ENCODE measurements at places on chromosomes 13 and 19.

GRCh38 chr19:12763100-12763499 lies 11.5 kb downstream of the BEST2 start:
- DNase-seq = no peak

GRCh38 chr19:28296506-28296905 lies 916.4 kb downstream of the UQCRFS1 start:
- DNase-seq = no peak

DNA sequence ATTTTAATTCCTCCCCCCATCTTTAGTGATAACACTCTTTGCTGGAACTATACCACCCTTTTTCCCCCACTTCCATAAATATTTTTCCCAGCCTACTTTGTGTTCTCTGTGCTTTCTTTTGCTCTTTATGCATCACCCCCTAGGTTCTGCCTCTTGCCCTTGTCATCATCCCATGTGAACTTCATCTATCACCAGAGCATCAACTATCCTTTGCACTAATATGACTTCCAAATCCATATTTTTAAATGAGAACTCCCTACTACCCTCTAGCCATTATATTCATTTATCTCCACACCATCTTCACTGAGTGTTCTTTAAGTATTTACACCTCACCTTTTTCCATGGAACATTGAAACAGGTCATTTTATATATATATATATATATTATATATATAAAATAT lies 452.7 kb downstream of the FOXO1 start:
- DNase-seq = no peak

DNA sequence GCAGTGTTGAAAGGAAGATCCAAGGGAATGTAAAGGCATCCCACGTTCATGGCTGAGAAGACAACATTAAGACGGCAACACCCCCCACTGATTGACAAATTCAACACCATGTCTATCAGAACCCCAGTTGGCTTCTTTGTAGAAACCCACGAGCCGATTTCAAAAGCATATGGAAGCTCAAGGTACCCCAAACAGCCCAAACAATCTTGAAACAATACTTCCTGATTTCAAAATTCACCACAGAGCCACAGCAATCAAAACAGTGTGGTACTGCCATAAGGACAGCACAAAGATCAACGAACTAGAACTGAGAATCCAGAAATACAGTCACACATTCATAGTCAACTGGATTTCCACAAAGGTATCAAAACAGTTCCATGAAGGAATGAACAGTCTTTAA lies 6.2 kb downstream of the MIER2 start:
- DNase-seq = no peak

- no peak for DNase-seq
Observed at GRCh38 chr13:42039457-42039945, 8.9 kb upstream of the DGKH start.

GRCh38 chr13:64810750-64811149 lies 2419.4 kb downstream of the PCDH9 start:
- DNase-seq = no peak

- DNase-seq = no peak
Observed at GRCh38 chr13:68160466-68160865, 930.3 kb upstream of the PCDH9 start.

DNA sequence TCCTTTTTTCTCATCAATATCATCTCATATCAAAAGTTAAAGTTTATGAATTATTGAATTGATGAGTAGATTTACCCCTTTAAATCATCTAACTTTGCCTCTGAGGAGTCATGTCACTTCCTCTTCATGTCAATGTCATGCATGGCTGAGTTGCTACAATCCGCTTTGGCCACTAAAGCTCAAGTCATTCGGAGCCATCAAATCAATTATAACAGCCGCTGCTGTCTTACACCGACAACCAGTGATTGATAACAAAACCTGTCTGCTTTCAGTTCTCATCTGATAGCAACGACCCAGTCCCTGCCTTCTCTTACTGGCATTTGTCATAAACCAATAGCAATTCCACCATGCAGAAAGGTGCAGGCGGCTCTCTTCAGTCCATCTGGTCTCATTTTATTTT lies 429.3 kb downstream of the DIAPH3 start:
- no peak for DNase-seq

- DNase-seq = no peak
Observed at GRCh38 chr13:46473806-46474205, 79.2 kb upstream of the LRCH1 start.

GRCh38 chr19:15897738-15898276 lies at the start of gene CYP4F2:
TSS of gene CYP4F2 (minus strand) at chr19:15898074. CDS start at chr19:15897611, 463 bp downstream.
- DNase-seq = no peak

GRCh38 chr13:72911981-72912380 lies 130.0 kb downstream of the PIBF1 start:
- no peak for DNase-seq

GRCh38 chr19:45117167-45117594 lies 24.2 kb downstream of the PPP1R37 start:
- no peak for DNase-seq

- DNase-seq = no peak
Observed at GRCh38 chr19:58334691-58335249, 8.0 kb downstream of the ZSCAN22 start.

- DNase-seq = peak; percentile 4
Observed at GRCh38 chr13:46295491-46296114, 83.9 kb downstream of the LRRC63 start.

DNA sequence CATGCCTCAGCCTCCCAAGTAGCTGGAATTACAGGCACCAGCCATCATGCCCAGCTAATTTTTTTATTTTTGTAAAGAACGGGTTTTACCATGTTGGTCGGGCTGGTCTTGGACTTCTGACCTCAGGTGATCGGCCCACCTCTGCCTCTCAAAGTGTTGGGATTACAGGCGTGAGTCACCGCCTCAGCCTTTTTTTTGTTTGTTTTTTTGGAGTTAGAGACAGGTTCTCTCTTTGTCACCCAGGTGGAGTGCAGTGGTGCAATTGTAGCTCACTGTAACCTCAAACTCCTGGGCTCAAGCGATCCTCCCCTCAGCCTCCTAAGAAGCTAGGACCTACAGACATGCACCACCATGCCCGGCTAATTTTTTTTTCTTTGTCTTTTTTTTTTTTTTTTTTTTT lies 15.6 kb upstream of the NOTCH3 start:
- DNase-seq = no peak

- no peak for DNase-seq
Observed at GRCh38 chr19:46573679-46574498, 27.2 kb upstream of the CALM3 start.

DNA sequence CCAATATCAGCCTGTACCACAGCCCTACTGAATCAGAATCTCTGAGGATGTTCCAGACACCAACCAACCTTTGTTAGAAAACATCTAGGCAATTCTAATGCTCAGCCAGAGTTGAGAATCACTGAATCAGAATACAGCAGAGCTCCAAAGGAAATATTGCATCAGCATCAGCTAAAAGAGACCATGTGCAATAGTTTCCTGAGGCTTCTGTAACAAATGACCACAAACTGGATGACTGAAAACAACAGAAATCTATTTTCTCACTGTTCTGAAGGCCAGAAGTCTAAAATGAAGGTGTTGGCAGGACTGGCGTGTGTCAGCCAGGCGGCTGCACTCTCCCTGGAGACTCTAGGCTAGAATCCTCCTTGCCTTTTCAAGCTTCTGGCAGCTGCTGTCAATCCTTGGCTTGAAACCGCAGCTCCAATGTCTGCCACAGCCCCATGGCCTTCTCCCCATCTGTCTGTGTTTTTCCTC lies 1.2 kb upstream of the DCT start:
- no peak for DNase-seq

- no peak for DNase-seq
Observed at GRCh38 chr13:41302743-41303142, 8.3 kb upstream of the NAA16 start.

- DNase-seq = no peak
Observed at GRCh38 chr13:21901811-21902708, 231.2 kb downstream of the FGF9 start.

DNA sequence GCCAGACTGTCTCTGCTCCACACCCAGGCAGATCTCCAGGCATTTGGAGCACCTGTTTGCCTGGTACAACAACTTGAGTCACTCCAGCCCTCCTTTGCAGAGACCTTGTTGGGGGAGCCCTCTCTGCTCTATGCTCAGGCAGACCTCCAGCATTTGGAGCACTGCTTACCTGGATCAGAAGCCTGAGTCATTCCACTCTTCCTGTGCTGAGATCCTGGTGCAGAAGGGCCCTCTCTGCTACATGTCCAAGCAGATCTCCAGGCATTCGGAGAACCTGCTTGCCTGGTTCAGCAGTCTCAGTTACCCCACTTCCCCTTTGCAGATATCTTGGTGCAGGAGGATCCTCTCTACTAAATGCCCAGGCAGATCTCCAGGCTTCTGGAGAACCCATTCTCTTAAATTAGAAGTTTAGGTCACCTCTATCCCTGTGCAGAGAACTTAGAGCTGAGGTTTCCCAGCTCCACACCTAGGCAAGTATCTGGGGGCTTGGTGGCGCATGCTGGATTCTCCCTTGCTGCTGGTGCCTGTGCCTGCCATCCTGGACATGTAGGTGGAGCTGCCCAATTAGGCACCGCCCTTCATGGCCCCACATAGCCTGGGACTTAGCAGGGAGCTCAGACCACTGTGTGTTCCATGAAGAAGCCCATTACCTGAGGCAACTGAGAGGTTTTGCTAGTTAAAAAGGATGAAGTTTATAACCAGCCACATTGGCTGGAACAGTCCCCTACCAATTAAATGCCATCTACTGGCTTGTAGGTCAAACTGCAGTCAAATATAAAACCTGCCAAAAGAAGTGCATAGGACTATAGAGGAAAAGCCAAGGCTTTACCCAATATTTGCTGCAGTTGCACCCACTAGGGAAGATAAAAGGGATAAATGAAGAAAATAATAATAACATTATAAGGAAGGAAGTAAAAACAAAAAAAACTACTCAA lies 97.6 kb upstream of the SLITRK6 start:
- no peak for DNase-seq

GRCh38 chr19:45473682-45474605 lies 6.1 kb downstream of the FOSB start:
- DNase-seq = no peak

GRCh38 chr13:52779103-52779502 lies 39.5 kb upstream of the CNMD start:
- DNase-seq = no peak

DNA sequence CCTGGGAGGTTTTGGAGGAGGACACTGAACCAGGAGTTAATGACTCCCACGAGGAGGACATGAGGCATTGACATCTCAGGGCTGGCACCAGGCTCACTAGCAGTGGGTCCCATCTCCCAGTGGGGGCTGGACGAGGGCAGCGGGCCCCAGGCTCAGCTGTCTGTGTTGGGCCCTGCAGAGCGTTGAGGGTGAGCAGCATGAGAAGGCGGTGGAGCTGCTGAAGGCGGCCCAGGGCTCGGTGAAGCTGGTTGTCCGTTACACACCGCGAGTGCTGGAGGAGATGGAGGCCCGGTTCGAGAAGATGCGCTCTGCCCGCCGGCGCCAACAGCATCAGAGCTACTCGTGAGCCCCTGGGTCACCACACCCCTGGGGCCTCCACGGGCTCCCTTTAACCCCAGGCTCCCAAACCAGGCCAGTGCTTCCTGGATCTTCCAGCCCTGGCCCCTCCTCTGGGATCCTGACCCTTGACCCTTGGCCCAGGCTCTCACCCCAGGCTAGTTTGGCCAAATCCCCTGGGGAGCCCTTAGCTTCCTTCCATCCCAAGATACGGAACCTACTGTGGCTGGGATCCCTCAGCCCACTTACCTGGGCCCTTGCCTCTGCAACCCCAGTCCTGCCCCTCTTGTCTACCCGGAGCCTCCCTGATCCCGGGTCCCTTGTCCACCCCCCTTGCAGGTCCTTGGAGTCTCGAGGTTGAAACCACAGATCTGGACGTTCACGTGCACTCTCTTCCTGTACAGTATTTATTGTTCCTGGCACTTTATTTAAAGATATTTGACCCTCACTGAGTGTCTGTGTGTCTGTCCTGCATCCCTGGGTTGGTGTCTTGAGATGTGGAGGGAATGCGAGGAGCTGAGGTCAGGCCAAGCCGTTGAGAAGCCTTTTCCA lies 1.0 kb downstream of the C19orf73 start:
- DNase-seq = no peak

DNA sequence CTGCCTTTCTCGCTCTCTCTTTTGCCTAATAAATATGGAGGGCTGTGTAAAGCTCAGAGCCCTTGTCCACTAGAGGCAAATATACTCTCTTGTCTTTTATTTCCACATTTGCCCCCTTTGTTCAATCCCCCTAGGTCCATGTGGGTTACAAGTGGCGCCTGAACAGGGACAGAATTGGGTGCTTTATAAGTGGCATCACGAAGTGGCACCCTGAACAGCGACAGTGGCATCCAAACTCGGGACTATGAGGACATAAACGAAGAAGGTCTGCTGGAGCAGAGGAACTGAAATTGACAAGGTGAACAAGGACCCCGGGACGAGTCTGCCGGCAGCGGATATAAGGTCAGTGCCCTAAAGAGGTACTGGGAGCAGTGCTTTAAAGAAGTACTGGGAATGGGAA lies 4.3 kb upstream of the ZNF610 start:
- DNase-seq = no peak

DNA sequence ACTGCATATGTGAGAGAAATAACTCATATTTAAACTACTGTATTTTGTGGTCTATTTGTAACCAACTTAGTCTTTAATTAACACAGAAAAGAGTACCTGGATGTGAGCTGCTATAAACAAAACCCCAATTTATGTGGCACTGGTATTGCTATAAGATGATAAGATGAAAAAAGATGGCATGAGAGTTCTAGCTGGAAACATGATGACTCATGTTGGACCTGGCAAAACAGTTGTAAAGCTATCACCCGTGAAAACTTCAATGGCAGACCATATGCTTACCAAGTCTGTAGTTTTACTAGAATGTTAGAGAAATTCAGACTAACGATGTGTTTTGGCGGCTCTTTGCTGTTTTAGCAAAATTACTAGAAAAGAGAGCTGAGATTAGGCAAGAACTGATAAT lies 69.6 kb upstream of the PCDH9 start:
- no peak for DNase-seq

GRCh38 chr19:14434543-14435319 lies 1.6 kb downstream of the PKN1 start:
- DNase-seq = no peak

DNA sequence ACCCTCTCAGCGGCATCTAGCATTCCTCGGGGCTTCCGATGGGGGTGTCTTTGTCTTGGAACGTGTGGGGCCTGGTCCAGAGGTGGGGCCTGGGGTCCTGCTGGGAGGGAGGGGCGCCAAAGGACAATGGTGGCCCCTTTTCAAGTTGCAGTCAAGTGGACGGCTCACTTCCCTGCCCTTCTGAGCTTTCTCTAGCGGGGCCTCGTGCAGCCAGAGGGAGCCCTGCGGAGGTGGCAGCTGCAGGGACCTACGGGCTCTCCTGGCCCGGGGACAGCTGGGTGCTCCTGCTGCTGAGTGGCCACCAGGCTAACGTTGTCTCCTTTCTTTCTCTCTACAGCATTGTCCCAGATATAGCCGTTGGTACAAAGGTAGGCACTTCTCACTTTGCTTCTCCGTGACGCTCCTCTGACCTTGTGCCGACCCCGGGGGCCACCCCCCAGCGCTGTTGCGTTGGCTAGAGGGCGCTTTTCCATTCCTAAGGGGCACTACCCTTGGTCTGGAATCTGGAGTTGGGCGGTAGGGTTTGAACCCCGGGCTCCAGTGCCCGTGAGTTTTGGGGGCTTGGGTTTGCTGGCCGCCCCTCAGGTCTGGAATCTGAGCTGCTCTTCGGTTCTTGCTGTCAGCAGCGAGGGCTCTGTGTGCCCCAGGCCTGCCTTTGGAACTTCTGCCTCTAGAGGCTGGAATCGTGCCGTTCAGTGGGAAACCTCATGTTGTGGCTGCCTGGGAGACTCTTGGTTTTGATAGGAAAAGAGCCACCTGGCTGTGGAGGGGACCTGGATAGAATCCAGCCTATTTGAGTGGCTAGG lies 2.0 kb downstream of the PTBP1 start:
- DNase-seq = no peak

GRCh38 chr13:114088234-114088633 lies 44.2 kb downstream of the RASA3 start:
- DNase-seq = no peak

- DNase-seq = no peak
Observed at GRCh38 chr19:32097620-32098019, 247.8 kb upstream of the ZNF507 start.
